GOT3 (cell line): ENCODE measurements at places on chromosomes 13 and 19.

GRCh38 chr13:45120967-45121831 lies 889 bp downstream of the GTF2F2 start:
- DNase-seq = no peak

GRCh38 chr13:102792396-102792795 lies 6.4 kb downstream of the POGLUT2 start:
- DNase-seq = no peak

- DNase-seq = no peak
Observed at GRCh38 chr13:109389892-109390345, 396.5 kb downstream of the IRS2 start.

GRCh38 chr19:10823690-10824089 lies 12.3 kb downstream of the TMED1 start:
- no peak for DNase-seq

- no peak for DNase-seq
Observed at GRCh38 chr13:74070065-74070464, 64.1 kb downstream of the KLF12 start.

DNA sequence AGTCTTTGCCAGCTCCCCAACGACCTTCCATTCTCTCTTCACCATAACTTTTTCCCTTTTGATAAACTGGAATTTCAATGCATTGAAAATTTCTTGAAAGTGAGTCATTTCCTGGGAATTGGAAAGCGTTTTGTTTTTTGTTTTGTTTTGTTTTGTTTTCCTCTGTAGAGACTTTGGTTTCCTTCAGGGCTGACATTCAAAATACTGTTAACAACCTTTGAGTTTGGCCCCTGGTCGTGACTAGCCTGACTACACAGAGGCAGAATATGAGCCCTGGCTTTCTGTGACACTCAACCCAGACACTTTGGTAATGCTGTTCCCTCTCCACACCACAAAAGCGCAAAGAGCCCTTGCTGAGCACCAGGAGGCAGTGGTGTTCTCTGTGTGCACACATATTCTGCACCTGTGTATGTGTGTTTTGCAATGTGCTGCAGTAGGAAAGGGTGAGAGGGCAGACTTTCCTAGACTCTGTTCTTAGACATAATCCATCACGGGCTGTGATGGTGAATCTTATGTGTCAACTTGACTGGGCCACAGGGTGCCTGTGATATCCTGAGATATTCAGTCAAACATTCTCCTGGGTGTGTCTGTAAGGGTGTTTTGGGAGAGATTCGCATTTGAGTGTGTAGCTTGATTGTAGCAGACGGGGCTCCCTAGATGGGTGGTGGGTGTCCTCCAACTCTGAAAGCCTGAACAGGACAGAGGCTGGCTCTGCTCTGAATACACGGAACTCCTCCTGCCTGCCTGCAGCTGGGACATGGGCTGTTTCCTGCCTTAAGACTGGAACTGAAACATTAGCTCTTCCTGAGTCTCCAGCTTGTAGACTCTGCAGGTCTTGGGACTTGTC lies 29.5 kb upstream of the ANKRD10 start:
- DNase-seq = no peak

- no peak for DNase-seq
Observed at GRCh38 chr19:18647371-18647767, 10.5 kb downstream of the KLHL26 start.

GRCh38 chr13:94395860-94396259 lies 83.6 kb downstream of the DCT start:
- DNase-seq = no peak

DNA sequence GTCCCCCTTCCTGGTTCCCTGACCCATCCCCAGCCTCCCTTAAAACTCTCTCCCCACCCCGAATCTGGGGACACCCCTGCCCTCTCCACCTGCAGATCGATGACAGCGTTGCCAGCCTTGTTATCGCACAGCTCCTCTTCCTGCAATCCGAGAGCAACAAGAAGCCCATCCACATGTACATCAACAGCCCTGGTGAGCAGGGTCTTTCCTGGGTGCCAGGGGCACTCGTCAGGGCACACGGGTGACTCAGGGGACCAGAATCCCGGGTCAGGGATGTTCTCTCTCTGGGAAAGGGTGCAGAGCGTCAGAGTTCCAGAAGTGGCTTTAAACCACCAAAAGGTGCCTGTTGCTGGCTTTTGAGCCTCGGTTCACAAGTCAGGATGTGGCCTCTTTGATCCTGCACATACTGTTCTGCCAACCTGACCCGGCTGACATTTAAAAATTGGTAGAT lies 1.0 kb downstream of the CLPP start:
- DNase-seq = no peak

DNA sequence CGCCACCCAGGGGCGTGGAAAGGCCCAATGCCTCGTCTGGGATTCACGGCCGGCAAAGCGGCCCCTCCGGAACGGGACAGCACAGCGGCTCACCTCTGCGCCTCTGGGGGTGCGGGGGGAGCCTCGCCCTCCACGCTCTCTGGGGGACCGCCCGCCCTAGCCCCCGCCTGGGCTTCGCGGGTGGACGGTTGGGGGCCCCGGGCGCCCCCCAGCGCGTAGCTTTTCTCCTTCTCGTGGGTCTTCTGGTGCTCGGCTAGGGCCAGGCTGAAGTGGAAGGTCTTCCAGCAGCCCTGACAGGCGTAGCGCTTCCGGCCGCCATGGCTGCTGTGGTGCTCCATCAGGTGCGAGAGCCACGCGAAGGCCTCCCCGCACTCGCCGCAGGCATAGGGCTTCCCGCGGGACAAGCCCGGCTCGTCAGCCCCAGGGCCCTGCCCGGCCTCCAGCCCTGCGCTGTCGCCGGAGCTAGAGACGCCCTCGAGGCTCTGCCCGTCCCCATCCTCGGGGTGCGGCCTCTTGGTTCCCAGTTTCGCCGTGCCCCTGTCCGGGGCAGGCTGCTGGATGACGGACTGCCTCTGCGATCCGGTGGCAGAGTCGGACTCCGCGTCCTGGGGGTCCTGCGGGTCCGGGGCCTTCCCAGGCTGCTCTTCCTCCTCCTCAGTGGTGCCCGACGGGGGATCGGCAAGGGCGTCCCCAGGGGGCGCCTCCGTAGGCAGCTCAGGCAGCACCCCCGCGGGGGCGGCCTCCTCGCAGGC lies 13.3 kb downstream of the ZSCAN18 start:
- no peak for DNase-seq

DNA sequence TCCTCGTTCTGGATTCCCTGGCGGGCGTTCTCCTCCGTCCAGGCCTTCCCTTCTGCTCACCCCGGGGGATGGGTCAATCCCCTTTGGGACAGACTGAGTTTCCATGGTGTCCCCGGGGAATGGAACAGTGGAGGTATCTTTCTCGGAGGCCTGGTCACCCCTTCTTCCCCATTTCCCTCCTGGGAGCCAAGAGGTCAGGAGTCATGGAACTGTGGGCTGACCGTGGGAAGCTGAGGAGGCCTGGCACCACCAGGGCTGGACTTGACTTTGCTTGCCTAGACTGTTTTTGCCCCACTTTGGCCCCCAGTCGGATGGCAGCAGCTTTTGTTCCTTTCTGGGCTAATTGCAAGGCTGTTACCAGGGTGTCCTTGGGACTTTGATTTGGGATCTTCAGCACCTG lies 2.0 kb downstream of the NACC1 start:
- no peak for DNase-seq

DNA sequence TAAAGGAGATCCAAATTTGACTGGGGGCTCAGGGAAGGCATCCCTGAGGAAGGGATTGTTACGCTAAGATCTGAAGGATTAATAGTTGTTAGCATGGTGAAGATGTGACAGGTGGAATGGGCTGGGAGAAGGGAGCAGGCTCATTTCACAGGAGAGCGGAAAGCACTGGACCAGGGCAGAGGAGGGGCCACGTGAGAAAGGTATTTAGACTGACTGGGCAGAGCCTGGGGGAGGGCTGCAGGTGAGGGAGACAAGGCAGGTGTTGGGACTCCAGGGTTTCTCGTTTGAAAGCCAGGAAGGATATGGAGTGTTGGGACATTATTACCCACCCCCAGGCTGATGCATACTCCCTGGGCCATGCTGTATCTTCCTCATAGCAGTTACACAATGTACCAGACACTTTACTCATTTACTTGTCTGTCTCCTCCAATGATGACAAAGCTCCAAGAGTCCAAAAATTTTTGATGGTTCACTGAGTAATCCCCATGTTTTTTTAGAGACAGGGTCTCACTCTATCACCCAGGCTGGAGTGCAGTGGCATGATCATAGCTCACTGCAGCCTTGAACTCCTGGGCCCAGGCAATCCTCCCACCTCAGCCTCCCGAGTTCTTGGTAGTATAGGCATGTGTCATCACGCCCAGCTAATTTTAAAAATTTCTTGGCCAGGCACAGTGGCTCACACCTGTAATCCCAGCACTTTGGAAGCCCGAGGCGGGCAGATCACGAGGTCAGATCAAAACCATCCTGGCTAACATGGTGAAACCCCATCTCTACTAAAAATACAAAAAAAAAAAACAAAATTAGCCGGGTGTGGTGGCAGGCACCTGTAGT lies 2.3 kb downstream of the TRAPPC6A start:
- no peak for DNase-seq

GRCh38 chr13:93982179-93982918 lies 497.1 kb downstream of the DCT start:
- DNase-seq = no peak

DNA sequence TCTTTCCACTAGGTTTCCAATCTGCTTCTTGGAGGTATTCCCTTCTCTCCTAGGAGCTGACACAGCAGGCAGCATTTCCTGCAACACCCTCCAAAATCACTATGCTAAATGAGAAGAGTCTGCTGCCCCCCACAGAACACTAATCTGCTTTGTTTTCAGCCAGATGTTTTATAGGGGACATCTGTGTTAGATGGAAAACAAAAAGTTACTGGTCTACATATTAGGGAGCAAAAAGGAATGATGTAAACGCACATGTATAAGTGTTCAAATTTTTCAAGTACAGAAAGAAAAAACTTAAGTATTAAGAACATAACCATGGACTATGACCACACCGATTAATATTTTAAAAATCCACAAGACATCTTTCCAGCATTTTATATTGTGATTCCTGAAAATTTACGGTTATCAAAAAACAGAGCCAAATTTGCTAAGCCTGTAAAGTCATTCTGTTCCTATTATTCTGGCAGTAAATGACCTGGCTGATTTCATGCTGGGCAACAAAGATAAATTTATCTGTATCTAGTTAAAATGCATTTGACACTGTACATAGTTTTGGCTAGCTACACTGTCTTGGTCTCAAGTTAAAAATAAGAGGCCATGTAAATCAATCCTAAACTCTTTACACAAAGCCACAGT lies 63.3 kb downstream of the DCLK1 start:
- DNase-seq = no peak

DNA sequence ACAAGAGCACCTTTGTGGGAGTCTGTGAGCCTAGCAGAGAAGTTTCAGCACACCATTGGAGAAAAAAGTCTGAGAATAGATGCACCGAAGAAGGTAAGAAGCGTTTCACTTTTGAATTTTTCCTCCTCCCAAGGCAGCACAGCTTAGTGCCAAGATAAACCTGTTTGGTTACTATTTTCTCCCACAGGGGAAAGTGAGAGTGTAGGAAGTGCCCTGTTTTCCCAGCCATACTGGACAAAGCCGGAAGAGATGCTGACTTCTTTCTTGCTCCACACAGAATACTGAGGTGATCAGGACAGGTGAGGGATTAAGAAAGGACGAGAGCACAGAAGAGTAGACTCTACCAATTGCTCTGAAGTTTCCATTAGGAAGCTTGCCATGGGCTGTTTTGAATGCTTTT lies 1011.0 kb upstream of the MIR17HG start:
- no peak for DNase-seq

- DNase-seq = no peak
Observed at GRCh38 chr19:39828015-39828653, 5.8 kb downstream of the DYRK1B start.
